ENCODE measurements at places on chromosomes 12 and 14. TPM values are rescaled to one million over a fixed set of nuclear protein-coding genes. Genes with fewer than 3 reads are reported as not detected.
A peak's percentile ranks its signal among the peaks of the same experiment; 100 is the strongest.

DNA sequence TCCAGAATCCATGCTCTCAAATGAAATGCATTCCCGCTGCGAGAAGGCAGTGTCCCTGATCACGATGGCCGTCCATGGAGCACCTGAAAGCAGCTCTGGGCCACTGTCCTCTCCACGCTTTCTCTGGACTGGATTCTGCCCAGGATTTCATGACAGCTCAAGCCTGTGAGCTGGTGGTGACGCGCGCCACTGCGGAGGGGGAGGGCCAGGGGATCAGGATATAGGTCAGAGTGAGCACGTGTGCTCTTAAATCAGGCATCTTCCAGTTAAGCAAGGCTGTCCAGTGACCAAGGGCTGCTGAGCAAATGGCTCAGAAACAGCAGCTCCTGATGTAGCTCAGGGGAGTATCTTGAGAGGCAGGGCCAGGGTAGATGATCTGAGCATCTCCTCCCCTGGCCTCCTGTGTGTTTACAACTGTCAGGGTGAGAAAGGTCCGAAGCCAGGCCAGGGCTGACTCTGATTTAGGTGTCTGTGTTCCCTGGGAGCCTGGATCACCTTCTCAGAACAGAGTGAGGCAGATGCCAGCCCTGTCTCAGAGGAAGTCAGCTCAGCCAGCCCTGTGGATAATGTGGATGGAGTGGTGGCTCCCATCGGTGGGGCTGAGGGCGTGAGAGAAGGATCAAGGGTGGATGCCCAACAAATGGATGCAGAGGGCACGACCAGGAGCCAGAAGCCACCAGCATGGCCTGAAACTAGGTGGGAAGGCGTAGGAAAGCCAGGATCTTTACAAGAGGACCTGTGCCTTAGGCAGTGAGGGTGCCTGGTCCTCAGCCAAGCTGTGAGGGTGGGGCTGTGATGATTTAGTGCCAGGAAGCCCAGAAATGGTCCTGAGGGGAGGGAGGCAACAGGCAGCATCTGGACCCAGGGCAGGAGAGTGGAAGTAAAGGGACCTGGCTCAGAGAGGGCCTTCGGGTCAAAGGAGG is 55.3 kb downstream of the ELK3 start:
- peak; percentile 12 for DNase-seq

GRCh38 chr14:21169573-21169972 is 13.7 kb upstream of the OR5AU1 start:
- no peak for DNase-seq

DNA sequence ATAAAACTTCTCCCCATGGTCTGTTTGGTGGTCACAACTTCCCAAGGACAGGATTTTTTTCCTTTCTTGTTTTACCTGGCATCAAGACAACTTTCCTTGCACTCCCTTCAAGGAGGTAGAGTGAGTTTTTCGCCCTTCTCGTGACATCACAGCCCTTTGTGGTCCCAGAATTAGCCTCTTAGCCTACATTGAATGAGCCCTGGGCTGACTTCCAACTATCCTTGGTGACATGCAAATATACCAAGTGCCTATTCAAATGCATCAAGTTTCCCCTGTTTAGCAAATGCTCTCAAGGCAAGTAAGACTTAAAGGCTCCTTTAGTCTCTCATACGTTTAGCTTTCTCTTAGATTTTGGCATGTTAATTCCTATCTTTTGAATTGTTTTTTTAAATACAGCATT is 36.6 kb downstream of the TC2N start:
- DNase-seq, result no peak

DNA sequence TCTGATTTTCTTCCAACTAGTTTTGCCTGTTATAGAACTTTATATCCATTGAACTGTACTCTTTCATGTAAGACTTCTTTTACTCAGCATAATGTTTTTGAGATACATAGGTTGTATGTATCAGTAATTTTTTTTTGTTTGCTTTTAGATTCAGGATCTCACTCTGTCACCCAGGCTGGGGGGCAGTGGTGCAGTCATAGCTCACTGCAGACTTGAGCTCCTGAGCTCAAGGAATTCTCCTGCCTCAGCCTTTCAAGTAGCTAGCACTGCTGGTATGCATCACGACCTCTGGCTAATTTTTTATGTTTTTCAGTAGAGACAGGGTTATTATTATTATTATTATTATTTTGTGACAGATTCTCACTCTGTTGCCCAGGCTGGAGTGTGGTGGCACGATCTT is 65.0 kb upstream of the DDHD1 start:
- no peak for DNase-seq

- DNase-seq, result no peak
Observed at GRCh38 chr14:23373041-23373440, 432 bp downstream of the IL25 start.

GRCh38 chr14:35404449-35405303 is at the start of gene NFKBIA:
TSS of gene NFKBIA (minus strand) at chr14:35404749. CDS start at chr14:35404644, 105 bp downstream.
- peak; percentile 98 for DNase-seq

- no peak for DNase-seq
Observed at GRCh38 chr12:96364092-96364700, 36.0 kb downstream of the CDK17 start.

DNA sequence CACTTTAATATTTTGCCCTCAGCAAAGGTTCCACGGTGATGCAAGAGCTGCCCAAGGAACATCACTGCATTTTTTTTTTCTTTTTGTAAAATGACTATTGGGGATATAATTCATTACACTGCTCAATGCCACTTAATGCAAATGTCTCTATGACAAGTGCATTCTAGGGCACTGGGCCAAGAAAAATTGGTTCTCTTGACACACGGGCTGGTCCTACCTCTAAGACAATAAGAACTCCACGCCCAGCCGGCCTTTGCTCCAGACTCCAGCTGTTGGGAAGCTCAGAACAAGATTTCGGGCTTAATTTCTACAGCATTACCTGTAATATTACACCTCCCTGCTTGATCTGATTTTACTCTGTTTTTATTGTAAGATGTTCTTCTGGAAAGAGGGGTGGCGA is 48.8 kb upstream of the VRK1 start:
- peak; percentile 76 for DNase-seq

GRCh38 chr12:89513544-89513943 is 11.1 kb downstream of the GALNT4 start:
- DNase-seq, result no peak

DNA sequence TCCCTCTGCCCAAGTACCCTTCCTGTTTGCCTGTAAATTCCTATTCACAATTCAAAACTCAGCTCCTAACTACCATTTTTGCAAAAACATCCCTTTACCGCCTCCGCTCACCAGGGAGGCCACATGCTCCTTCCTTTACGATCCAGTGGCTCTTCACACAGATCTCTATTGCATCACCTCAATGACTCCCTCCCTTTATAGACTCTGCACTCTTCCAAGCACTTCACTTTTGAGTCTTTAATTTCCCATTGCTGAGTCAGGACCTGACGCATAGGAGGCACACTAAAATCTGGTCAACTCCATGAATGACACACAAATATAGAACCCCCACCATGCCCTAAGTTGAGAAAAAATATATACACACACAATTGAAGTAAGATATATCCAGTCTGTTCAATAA is 45.9 kb downstream of the PPP1R13B start:
- no peak for DNase-seq

DNA sequence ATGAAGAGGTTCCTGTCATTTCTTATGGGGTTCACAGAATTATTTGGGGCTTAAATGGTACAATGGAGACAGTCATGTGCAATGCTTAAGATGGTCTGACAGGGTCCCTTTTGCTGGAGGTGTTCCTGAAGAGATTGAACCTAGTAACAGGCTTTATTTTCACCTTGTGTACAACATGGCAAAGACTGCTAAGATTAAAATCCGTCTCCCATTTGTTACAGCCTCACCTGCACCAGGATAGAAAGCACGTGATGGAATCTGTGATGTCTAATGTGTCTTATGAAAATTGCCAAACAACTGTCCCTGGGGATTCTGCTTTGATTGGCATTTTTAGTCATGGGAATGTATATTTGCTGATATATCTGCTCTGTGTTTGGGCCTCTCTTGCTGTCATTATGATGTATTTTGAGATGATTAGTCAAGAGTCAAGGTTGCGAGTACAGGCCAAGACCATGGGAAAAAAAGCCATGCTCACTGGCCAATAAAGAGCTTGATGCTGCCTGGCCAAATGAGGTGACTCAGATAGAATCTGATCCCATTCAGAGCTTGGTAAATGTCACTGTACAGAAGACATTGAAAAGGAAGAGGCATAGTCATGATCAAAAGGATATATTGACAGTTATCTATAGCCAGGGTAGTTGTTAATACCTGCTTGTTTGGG is 96.1 kb downstream of the FLRT2 start:
- no peak for DNase-seq

- no peak for DNase-seq
Observed at GRCh38 chr14:106228541-106229158, 702.3 kb downstream of the TMEM121 start.

GRCh38 chr14:93734086-93734822 is 54.0 kb downstream of the PRIMA1 start:
- DNase-seq, result no peak

- DNase-seq, result no peak
Observed at GRCh38 chr14:20732477-20732876, 13.2 kb upstream of the EDDM3A start.

GRCh38 chr14:69666690-69667211 is 55.4 kb downstream of the SUSD6 start:
- peak; percentile 51 for DNase-seq

GRCh38 chr12:131438881-131439280 is 272.0 kb upstream of the SFSWAP start:
- DNase-seq, result no peak

GRCh38 chr14:52395728-52396127 is 81.6 kb downstream of the PTGER2 start:
- no peak for DNase-seq

DNA sequence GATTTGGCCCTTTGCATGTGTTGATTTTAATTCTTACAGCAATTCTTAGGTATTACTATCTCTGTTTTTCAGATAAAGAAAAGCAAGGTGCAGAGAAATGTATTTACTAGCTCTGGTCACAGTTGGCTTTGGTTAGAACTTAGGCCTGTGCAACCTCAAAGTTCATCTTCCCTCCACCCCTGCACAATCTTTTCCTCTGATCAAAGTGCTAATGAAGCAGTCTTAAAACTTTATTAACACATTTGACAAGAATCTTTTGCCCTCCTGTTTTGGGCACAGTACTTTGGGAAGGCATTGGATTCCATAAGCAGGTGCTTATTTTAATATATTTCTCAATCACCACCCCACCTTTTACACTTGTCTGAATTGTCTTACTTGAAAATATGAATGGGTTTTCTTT is 2.7 kb downstream of the IRAK4 start:
- DNase-seq, result no peak

DNA sequence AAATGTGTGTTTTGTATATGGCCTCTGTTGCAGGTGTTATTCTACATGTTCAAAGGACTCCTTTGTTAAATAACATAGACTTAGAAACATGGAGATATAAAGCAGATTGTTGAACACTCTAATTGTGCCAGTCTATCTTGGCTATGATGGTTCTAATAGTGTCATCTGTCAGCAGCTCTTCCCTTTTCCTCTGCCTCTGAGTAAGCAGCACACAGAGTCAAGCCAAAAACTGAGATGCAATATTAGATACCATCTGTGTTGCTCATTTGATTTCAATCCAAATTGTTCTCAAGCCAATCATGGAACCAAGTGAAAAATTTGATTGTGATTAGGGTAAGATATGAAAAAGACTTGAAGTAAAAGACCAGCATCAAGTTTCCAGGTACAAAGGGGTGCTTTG is 871.1 kb upstream of the MGAT4C start:
- DNase-seq, result no peak

DNA sequence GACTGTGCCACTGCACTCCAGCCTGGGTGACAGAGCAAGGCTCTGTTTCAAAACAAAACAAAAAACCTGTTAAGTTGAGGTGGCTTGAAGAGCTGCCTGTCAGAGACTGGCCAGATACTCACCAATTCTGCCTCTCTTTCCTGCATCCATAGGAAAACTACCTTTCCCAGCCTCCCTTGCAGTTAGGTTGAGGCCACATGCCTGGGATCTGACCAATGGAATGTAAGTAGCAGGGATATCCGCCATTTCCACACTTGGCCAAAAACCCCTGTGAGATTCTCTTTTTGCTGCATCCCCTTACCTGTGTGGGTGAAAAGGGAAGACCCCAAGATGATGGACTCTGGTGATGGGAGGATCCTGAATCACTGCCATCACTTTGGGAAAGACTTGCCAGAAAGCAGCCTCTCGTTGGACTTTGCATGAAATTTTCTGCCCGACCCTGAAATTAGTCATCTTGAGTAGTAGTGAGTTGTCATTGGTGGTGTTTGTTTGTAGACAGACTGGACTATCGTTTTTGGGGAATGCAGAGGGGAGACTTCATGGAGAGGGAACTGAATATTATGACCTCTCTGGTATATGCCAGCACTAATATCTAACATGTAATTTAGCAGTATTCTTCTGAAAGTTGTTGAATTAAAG is 14.0 kb downstream of the GPR68 start:
- DNase-seq, result no peak

DNA sequence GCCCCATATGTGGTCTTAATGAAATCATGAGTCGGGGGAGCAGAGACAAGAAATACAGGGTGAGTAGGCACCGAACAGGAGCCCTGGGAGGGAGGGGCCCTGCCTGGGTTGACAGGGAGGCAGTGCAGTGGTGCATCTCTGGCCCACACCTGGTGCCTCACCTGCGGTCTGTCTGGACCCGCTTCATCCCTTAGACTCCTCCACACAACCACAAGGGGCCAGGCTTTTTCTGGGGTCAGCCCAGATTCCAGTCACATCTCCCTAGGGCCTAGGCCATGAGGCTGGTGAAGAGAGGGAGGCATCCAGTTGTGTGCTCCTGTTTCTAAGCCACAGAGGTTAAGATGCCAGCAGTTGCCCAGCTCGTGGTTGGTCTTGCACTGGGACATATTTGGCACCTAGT is 343.3 kb upstream of the FKBP4 start:
- DNase-seq, result no peak

C14orf119 gene
- 14.5 TPM for total RNA-seq

AKAP3 gene
- 1.4 TPM for total RNA-seq

RNASE7 gene
- total RNA-seq, result 34.1 TPM

FGD6 gene
- total RNA-seq, result 15.4 TPM

CLEC14A gene
- total RNA-seq, result 10.2 TPM

TAS2R9 gene
- total RNA-seq, result not detected

TESPA1 gene
- not detected for total RNA-seq

VSIG10 gene
- 40.1 TPM for total RNA-seq

CAPZA3 gene
- total RNA-seq, result 0.99 TPM

AMDHD1 gene
- not detected for total RNA-seq
